Mesenteric fat pad (tissue), 1 donor: ENCODE measurements at places on chromosomes 12 and 14.

GRCh38 chr14:23302290-23303225 lies at the start of gene PPP1R3E:
Gene PPP1R3E, minus strand, starts transcription at chr14:23302859. Its CDS starts 283 bp downstream, at chr14:23302576.
- peak; percentile 92 for DNase-seq

GRCh38 chr12:93784339-93785086 lies 107.3 kb downstream of the CRADD start:
- DNase-seq, result no peak

- no peak for DNase-seq
These were observed 2.8 kb downstream of the FBXL14 start for GRCh38 chr12:1591543-1591942.

DNA sequence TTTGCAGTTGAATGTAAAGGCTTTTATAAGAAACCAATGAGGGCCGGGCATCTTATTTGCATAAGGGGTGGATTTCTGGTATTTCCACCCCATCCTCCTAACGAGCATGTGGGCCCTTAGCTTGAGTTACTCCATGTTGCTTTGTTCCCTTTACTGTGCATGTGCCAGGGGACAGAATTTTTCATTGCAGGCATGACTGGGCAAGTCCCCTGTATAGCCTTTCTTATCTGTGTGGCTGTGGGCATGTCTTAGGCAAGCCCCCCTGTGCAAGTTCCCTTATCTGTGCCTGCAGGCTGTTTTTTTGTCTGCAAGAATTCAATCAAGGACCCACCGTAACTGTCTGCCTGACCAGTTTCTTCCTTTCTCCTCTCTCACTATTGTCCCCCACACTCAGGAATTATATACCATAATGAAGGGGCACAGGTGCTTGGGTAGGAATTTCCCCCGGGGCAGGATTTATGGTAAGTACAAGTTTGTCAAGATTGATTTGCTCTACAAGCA lies 152.2 kb upstream of the CNOT2 start:
- DNase-seq, result no peak

DNA sequence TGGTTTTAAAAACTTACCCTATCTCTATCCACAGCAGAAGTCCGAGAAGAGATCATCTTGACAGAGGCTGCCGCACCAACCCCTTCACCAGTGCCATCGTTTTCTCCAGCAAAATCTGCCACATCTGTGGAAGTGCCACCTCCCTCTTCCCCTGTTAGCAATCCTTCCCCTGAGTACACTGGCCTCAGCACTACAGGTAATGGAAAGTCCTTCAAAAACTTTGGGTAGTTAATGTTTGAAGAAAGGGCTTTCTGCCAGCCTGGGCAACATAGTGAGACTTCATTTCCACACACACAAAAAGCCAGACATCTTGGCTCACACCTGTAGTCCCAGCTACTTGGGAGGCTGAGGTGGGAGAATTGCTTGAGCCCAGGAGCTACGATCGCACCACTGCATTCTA lies 41.6 kb upstream of the RIC8B start:
- no peak for DNase-seq

- no peak for DNase-seq
These were observed 161.0 kb downstream of the SLC38A4 start for GRCh38 chr12:46664761-46665287.
